ENCODE measurements at places on chromosomes 5 and 9.

GRCh38 chr5:99314721-99315120, 385.9 kb upstream of the CHD1 start:
- DNase-seq, result no peak

DNA sequence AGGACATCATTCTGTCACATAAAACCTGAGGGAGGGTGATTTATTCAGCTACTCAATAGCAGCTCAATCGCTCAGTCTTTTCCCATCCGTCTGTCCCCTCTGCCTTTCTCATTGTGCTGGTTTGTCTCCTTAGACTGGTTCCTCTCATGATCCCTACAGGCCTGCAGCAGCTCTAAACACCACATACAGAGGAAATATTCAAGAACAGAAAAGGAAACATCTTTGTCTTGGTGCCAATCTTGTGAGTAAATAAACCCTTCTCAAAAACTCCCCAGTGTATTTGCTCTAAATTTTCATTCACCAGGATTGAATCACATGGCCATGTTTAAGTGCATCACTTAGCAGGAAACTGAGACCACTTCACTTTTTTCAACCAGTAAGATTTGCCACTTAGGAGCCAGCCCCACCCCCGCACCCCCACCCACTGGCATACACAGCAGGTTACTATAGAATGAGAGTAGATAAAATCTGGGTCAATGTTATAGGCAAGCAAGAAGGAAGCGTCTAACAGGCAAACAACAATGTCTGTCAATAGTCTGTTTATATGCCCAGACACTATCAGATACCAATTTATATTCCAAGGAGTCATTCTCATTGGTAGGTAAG, 895.5 kb upstream of the DMAC1 start:
- peak; percentile 62 for DNase-seq

GRCh38 chr5:33182986-33183385, 257.8 kb upstream of the TARS1 start:
- no peak for DNase-seq

- DNase-seq, result peak; percentile 39
Observed at GRCh38 chr9:133356391-133357091, at the start of the genes SURF1 and SURF2. Gene SURF1, minus strand, starts transcription at chr9:133356487. Its CDS starts 34 bp downstream, at chr9:133356453. Gene SURF2, plus strand, starts transcription at chr9:133356550. Its CDS starts 43 bp downstream, at chr9:133356593.

- no peak for DNase-seq
Observed at GRCh38 chr9:12666813-12667212, 26.4 kb upstream of the TYRP1 start.
